ENCODE measurements at places on chromosomes 5 and 9. TPM values are rescaled to one million over a fixed set of nuclear protein-coding genes. Genes with fewer than 3 reads are reported as not detected.

The TTLL11 gene
- total RNA-seq, result 8.0 TPM

The MBLAC2 gene
- 6.5 TPM for total RNA-seq

DNA sequence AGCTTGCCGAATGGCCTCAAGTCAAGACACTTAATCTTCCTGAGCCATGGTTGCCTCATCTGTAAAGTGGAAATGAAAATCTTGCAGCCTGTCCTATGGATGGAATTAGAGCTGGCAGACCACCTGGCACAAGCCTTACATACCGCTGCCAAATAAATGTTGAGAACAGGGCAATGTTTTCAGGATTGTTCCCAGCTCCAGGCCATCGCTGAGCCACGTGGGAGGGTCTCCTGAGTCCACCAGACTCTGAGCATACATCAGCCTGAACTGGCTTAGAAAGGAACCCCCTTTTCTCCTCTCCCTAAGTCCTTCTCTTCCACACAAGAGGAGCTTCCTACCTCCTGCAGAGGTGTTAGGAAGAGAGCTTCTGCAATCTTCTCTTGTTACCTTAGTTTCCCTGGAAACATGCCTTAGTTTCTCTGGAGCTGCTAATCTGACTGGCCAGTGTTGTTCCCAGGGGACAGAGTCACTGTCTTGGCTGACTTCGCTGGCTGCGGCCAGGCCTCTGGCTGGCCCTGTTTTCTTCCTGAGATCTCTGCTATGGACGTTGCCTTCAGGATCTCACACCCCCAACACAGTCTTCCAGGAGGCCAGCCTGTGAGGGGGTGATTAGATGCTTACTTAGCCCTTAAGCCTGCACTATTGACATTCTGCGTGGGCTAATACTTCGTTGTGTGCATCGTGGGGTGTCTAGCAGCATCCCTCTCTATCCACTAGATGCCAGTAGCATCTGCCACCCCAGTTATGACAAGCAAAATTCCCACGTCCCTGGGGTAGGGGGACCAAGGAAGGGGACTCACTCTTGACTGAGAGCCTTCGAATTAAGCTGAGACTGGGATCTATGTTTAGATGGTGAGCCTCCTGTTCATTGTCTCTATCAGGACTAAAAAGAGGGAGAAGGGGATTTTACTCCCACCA is 62.2 kb downstream of the BOD1 start:
- no peak for DNase-seq

- no peak for DNase-seq
These were observed 125.8 kb downstream of the GALNT10 start for GRCh38 chr5:154316223-154316935.

DNA sequence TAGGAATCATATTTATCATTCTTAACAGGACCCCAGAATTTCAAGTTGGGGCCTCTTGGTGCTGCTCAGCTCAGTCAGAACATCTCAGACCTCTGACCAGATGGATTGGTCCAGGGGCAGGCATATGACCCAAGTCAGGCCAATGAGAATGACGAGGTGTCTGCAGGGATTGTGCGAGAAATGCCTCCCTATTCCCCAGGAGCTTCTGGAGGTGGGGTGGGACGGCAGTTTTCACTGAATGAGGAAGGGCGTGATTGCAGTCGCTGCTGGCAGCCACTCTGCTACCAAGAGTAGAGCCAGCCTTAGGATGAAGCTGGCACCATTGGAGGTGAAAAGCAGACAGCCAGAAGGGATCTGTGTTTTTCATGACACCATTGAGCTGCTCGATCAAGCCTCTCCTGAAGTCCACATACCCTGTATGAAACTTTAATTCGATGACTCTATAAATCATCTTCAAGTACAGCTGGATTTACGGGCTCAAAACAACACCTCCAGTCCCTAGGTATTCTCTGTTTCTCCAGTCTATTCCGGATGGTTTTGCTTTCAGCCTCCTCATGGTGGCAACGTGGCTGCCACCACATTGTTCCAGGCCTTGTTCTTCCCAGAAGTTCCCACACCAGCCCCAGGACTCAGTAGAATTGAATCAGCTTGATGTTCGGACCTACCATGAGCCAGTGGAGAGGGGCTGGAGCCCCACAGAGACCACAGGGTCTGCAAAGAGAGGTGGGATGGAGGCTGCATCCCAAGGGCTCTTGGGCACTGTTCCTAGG is 70.2 kb upstream of the ADAMTS2 start:
- peak; percentile 60 for DNase-seq

GRCh38 chr5:142771666-142772065 is 1.5 kb downstream of the ARHGAP26 start:
- no peak for DNase-seq

The INSL6 gene
- not detected for total RNA-seq

DNA sequence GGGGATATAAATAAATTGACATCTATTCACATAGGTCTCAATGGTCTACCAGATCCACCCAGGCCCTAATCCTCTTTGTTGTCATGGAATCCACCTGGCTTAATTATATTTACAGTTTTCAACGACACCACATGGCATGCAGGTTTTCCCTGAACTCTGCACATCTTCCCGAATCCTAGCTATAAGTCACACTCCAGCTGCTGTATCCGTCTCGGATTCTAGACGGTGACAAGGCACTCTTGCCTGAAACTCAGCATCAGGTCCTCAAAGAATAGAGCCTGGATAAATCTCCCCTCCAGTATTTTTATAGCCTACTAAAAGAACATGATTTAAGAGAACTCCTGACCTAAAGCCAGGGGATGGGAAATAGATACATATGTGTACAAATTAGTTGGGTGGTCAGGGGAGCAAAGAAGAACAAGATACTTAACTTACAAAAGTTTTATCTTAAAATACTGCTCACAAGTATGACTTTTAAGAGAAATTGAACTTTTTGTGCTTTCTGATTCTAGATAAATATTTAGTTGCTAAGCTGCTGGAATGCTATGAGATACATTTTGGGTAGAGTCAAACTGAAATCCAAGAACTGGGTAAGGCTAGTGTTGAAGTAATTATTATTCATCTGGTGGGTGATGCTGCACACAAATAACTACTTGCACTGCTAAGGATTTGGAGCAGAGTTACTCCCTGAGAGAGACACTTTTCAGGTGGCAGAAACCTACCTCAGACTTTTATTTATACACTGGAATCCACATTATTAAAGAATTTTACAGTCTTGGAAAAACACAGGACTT is 187.3 kb downstream of the EFNA5 start:
- no peak for DNase-seq

GRCh38 chr5:96814041-96814440 is 6.3 kb upstream of the ERAP1 start:
- no peak for DNase-seq

The ZNF622 gene
- 67.2 TPM for total RNA-seq

- no peak for DNase-seq
These were observed 165.1 kb upstream of the SLC30A5 start for GRCh38 chr5:68928617-68929302.

The PALM2AKAP2 gene
- total RNA-seq, result 19.4 TPM

- no peak for DNase-seq
These were observed 260.4 kb downstream of the DEPDC1B start for GRCh38 chr5:60439552-60439951.

The DDX41 gene
- total RNA-seq, result 49.5 TPM

GRCh38 chr5:112779531-112779930 is 41.8 kb downstream of the APC start:
- peak; percentile 19 for DNase-seq

- DNase-seq, result no peak
These were observed 139.9 kb downstream of the GPBP1 start for GRCh38 chr5:57313716-57314115.

The GFI1B gene
- total RNA-seq, result not detected

The OBP2A gene
- total RNA-seq, result not detected

DNA sequence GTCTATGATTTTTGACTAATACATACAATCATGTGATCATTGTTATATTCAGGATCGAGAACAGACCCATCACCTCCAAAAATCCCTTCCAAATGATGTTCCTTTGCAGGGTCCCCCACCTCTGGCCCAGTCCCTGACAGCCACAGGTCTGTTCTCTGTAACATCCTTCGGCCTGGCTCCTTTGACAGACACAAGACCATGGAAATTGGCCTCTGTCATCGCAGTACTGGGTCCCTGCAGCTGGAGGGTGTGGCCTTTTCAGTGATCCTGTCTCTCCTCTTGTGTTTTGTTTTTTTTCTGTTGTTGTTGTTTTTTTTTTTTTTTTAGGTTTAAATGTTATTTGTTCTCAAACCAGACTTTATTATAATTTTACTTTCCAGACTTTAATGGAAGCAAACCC is 27.4 kb upstream of the ANKRD33B start:
- no peak for DNase-seq

- DNase-seq, result no peak
These were observed 140.8 kb upstream of the MTAP start for GRCh38 chr9:21661626-21662025.
